ENCODE measurements at places on chromosomes 16 and 17. TPM values are rescaled to one million over a fixed set of nuclear protein-coding genes. Genes with fewer than 3 reads are reported as not detected.

GRCh38 chr17:39870776-39871175 lies 2.8 kb downstream of the ZPBP2 start:
- peaks cover 33% of the 10 kb centered on the region for H3K4me1 ChIP-seq
- H3K4me3 ChIP-seq = no peak overlapping the region
- DNase-seq = no peak
- H3K36me3 ChIP-seq = no peaks in the 10 kb centered on the region

DNA sequence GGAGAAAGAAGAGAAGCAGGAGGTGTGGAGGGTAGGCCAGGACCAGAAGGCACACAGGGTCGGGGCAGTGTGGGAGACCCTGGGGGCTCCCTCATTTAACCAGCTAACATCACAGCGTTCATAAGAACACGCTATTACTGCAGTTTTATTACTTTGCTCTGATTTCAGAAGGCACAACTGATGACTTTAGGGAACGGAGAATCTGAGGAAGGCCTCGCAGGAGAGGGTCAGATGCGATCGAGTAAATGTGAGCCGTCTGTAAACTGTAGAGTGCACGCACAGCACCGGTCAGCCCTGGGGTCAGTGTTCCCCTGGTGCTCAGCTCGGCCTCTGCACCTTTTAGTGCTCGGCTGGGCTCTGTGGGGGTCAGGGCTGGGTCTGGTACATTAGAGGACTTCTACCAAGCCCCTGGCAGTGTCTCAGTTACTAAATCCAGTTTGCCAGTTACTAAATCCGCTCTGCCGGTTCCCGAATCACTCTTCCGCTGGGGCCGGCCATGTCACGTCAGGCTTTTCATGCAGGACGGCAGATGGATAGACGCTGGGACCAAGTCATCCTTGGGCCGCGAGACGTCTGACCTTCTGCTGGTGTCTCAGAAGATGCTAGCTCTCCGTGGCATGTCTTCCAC lies 325.9 kb downstream of the SEC14L1 start:
- peak overlapping the region; percentile 3 for H3K4me3 ChIP-seq
- H3K27ac ChIP-seq = peak overlapping the region; percentile 86
- peaks cover 57% of the 10 kb centered on the region for H3K36me3 ChIP-seq
- H3K4me1 ChIP-seq = peaks cover 90% of the 10 kb centered on the region
- DNase-seq = no peak

DNA sequence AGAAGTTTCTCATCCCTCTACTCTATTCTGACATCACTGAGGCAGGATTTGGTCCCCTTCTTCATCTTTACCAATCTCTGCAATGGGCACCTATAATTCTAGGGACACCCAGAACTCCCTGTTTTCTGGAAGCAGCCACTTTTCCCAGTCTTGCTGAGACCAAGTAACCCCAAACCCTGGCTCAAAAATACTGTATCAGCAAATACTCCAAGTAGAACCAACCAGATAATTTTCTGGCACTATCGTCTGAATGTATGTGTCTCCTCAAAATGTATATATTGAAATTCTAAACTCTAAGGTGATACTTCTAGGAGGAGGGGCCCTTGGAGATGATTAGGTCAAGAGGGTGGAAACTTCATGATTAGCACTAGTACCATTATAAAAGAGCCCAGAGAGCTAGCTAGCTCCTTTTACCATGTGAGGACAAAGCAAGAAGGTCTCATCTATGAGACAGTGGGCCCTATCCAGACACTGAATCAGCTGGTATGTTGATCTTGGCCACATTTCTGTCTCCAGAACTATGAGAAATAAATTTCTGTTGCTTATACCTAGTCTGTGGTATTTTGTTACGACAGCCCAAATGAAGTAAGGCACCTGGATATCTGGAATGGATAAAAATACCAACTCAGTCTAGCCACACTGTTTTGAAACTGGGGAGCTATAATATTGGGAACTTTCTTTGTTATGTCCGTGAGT lies 464.4 kb downstream of the CDH11 start:
- H3K27me3 ChIP-seq = no peaks in the 10 kb centered on the region
- H3K27ac ChIP-seq = no peak overlapping the region
- DNase-seq = no peak
- H3K4me1 ChIP-seq = no peaks in the 10 kb centered on the region
- no peaks in the 10 kb centered on the region for H3K36me3 ChIP-seq
- H3K4me3 ChIP-seq = no peak overlapping the region

GRCh38 chr17:34883106-34884000 lies 77.9 kb downstream of the CCT6B start:
- peaks cover 18% of the 10 kb centered on the region for H3K27me3 ChIP-seq
- no peak overlapping the region for H3K4me3 ChIP-seq
- no peaks in the 10 kb centered on the region for H3K36me3 ChIP-seq
- H3K4me1 ChIP-seq = peaks cover 8% of the 10 kb centered on the region

GRCh38 chr16:20916289-20916688 lies 15.7 kb downstream of the LYRM1 start:
- no peak for DNase-seq
- peaks cover 15% of the 10 kb centered on the region for H3K4me1 ChIP-seq
- no peaks in the 10 kb centered on the region for H3K27me3 ChIP-seq
- no peak overlapping the region for H3K27ac ChIP-seq
- H3K36me3 ChIP-seq = peaks cover 14% of the 10 kb centered on the region
- no peak overlapping the region for H3K4me3 ChIP-seq

GRCh38 chr17:45022655-45023339 lies 28.6 kb downstream of the DCAKD start:
- H3K27me3 ChIP-seq = peaks cover 31% of the 10 kb centered on the region
- no peak overlapping the region for H3K4me3 ChIP-seq
- no peak for DNase-seq
- H3K27ac ChIP-seq = no peak overlapping the region
- peaks cover 4% of the 10 kb centered on the region for H3K36me3 ChIP-seq
- H3K4me1 ChIP-seq = peaks cover 16% of the 10 kb centered on the region

DNA sequence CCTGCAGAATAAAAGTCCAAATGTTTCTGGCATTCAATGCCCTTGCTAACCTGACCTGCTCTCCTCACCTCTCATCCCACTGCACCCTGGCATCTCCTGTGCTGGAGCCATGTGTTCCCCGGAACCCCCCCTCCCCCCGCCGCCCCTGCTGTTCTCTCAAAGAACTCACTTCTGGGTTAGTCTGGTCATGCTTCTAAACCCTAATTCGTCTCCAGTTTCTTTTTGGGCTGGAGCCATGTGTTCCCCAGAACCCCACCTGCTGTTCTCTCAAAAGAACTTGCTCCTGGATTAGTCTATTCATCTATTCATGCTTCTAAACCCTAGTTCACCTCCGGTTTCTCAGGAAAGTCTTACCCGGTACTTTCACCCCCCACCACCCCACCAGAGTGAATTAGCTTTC lies 808 bp upstream of the ALOX15 start:
- H3K4me1 ChIP-seq = peaks cover 15% of the 10 kb centered on the region
- peaks cover 59% of the 10 kb centered on the region for H3K27me3 ChIP-seq
- DNase-seq = no peak
- H3K4me3 ChIP-seq = no peak overlapping the region
- H3K27ac ChIP-seq = no peak overlapping the region

MT2A gene
- 105 TPM for total RNA-seq

TLCD2 gene
- total RNA-seq = 0.85 TPM

CCL17 gene
- total RNA-seq = 1.6 TPM

DNA sequence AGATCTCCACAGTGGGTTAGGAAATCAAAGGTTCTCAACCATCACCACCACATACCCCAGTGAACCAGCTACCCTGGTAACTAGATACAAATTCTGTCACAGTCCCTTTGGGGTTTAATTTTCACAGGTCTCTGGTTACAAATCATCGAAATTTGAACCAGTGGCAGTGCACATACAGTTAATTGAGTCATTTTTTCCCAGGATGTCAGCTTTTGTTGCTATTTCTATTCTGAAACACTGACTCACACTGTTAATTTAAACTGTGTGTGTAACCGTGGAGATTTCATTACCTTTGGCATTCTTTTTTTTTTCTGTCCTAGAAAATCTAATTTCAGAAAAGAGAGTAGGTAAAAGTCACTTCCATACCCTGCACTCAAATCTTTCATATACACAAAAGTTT lies 511.5 kb downstream of the TOX3 start:
- H3K27ac ChIP-seq = no peak overlapping the region
- no peaks in the 10 kb centered on the region for H3K36me3 ChIP-seq
- no peaks in the 10 kb centered on the region for H3K4me1 ChIP-seq
- no peak overlapping the region for H3K4me3 ChIP-seq
- no peak for DNase-seq
- no peaks in the 10 kb centered on the region for H3K27me3 ChIP-seq

DNA sequence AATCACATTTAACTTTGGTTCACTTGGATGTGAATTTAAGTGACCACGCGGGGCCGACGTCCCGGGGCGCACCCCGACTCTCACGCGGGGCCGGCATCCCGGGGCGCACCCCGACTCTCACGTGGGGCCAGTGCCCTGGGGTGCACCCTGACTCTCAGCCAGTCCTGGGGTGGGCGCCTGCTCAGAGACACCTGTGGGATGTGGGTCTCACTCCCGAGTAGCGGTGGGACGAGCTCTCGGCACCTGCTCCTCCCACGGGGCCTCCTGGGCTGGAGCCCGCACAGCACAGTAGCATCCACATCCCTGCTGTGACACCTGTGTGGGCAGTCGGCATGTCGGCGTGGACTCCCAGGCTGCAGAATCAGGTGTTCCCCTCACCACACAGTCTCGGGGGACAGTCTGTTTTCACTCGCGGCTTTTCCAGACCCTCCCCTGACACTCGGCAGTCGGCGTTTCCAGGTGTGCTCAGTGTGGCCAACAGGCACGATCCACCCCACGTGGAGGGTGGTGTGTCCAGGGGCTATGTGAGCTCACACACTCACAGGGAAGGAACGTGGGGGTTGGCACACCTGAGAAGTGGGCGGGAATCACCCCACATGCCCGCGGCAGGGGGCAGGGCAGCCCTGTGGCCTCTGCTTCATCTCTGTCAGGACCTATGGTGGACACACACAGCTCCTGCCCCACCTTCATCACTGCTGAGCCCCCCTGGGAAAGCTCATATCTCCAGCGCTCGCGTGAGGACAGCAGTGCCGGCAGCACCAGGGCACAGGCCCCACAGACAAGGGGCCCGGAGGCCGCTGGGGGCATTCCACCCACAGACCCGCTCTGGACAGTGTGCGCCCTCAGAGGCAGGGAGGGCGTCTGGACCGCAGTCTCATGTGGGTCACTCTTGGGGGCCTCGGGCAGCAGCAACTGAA lies 51.8 kb downstream of the LMF1 start:
- H3K4me1 ChIP-seq = no peaks in the 10 kb centered on the region
- no peaks in the 10 kb centered on the region for H3K27me3 ChIP-seq
- no peak overlapping the region for H3K4me3 ChIP-seq
- no peak for DNase-seq

KRT9 gene
- total RNA-seq = not detected

DNA sequence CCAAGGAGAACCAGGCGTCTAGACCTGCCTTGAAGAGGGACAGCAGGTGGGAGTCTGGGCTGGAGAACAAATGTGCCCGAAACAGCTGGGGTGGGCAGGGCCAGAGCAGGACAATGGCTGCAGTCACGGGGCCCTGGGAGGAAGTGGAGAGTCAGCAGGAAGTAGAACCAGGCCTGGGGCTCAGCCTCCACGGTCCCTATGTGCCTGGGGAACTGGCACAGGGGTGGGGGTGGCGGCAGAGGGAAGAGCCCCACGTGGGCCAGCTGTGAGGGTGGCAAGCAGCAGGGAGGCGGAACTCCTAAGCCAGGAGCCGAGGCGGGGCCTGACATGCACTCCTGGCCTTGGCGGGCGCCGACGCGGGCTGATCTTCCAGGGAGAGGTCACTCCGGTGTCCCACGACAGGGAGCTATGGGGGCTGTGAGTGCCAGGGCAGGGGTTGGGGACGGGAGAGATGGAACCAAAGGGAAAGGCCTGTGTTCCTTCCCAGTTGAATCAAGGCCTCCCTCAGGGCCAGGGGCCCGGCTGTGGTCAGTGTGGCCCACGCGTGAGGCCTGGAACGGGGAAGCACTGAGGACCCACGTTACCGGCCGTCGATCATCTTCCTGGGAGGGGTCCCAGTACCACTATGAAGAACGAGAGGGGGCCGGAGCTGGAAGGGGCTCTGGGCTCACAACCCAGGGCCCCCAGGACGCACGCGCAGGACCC lies 42.7 kb downstream of the TIMM22 start:
- no peak for DNase-seq
- no peak overlapping the region for H3K4me3 ChIP-seq
- no peaks in the 10 kb centered on the region for H3K27me3 ChIP-seq
- peaks cover 13% of the 10 kb centered on the region for H3K36me3 ChIP-seq

- peaks cover 2% of the 10 kb centered on the region for H3K36me3 ChIP-seq
- no peaks in the 10 kb centered on the region for H3K4me1 ChIP-seq
- no peaks in the 10 kb centered on the region for H3K27me3 ChIP-seq
- no peak overlapping the region for H3K27ac ChIP-seq
- no peak for DNase-seq
These were observed 107.8 kb downstream of the CYB561 start for GRCh38 chr17:63338272-63338671.
